Stimulated activated CD8-positive, alpha-beta memory T cell treated with anti-CD3 and anti-CD28 coated beads, Interleukin-7, amount 100 ng/mL, for 48 hours (primary cell): ENCODE measurements at places on chromosomes 5 and 9.

GRCh38 chr9:32581512-32582143 is 8.7 kb upstream of the NDUFB6 start:
- no peak for DNase-seq

DNA sequence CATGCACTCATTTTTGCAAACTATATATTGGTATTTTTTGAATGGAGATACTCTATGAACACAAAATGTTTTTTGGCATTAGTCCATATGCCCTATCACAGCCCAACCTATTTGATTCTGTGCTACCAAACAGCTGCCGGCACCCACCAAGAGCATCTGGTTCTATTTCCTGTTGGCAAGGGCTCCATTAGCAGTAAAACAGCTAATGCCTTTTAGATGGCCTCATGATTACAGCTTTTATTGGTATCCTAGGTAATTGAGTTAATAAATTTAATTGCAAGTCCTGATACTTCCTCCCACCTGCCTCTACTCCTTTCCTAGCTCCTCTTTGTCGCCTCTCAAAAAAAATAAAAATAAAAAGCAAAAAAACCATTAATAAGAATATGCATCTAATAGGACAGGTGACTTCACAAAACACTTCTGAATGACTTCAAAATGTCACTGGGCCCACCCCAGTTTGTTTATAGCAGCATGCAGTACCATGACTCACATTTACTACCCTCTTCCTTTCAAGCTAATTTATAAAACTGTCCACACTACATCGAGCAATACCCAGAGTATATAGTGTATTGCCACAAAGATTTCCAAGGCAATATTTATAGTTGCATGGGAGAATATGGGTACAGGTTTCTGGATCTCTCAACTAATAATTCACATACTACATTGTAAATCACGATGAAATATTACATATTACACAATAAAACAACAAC is 620.4 kb downstream of the SLCO4C1 start:
- DNase-seq = no peak

DNA sequence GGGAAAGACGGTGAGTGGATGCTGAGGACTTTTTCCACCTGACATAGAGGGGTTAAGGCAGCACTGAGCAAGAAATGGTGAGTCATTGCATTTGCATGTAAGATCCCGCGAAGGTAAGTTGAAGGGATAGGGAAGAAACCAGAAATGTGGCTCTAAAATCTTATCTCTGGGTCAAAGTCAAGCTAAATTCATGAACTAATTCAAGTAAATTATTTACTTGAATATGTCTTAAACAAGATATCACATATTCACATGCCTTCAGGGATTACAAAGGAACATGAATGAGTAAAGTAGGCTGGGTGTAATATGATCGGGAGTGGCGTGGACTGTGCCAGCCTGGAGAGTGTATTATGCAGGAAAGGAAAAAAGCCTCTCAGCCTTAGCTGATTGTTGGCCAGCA is 74.4 kb upstream of the EQTN start:
- no peak for DNase-seq

GRCh38 chr9:105198023-105198422 is 46.4 kb upstream of the SLC44A1 start:
- DNase-seq = no peak

DNA sequence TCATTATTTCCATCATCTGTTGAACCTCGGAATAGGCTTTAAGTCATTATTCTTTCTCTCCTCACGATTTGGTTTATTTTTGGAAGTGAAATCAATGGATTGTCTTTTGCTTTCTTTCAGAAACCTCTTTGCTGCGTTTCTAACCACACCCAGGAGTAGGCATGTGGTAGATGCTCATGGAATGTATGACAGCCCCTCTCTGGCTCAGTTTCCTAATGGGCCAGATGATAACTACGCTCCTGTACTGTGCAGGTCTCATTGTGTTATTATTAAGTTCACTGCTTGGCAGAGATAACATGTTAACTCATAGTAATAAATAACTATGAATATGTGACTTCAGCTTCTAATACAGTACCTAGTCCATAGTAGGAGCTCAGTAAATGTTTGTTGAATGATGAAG is 175.5 kb upstream of the KLF4 start:
- no peak for DNase-seq

DNA sequence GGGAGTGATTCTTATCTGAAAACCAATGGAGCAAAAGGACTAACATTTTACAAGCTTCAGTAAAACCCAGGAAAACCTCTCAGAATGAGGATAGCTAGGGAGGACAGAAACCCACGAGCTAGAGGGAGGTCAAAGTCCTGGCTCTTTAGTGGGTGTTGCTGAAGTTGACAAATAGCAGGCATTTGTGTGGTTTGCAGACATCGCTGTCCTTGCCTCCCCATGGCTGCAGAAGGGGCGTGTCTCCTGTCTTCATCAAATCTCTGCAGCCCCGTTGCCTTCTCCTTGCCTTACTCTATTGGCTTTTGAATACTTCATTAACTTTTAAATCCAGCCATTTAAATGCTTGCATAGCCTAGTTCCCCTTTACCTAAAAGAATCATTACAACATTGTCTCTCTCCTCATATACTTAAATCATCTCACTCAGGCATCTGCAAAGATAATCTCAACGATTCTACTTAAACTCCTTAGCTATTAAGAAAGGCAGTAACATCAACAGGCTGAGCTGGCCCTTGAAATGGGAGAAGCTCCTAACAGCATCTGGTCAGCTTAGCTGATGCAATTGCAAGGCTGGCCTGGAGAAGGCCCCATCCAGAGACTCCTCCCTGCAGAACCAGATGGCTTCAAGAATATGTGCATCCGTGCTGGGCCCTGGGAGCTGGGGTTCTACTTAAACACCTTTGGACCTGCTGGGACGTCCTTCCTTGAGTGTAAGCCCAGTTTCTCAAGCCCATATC is 152.8 kb upstream of the TAS2R1 start:
- DNase-seq = no peak

DNA sequence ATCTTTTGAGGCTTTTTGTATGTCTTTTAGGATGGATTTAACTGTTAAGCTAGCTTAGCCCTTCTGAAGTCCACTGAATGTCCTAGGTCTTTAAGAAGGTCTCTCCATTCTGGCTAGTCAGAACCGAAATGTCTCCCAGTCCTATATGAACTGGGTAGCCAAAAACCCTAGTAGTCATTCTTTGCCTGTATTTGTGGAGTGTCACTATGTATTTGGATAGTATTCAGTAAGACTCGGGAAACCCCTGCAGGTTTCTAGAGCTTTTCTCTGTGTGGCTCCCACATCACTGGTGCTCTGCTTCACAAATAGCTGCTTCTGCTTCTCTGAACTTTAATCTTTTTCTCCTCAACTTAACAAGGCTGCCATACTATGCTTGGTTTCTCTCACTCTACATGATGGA is 68.0 kb downstream of the RIC1 start:
- no peak for DNase-seq

DNA sequence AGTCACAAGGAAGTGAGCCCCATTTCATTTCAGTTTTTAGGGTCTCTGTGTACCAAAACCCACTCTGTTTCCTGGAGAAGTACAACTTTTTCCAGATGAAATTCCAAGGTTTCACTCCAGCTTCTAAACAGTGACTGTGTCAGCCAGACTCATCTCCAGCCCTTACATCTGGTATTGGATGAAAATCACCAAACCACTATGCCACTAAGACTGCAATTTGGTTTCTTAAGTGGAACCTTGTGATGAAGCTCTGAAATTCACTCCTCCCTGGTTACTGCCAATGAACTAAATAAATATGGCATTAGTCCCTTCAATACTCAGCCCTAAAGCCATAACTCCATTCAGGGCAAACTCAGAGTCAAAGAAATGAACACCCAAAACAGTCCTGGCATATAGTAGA is 211.2 kb upstream of the DAPK1 start:
- no peak for DNase-seq

GRCh38 chr9:126112135-126112720 is 214.4 kb upstream of the MVB12B start:
- DNase-seq = no peak

- peak; percentile 48 for DNase-seq
These were observed 106.0 kb downstream of the PHF2 start for GRCh38 chr9:93682155-93682968.

- no peak for DNase-seq
These were observed 115.5 kb upstream of the STARD4 start for GRCh38 chr5:111627862-111628261.

GRCh38 chr5:65742565-65743231 is 20.7 kb downstream of the NLN start:
- no peak for DNase-seq

GRCh38 chr5:172454358-172455086 is at the start of gene SH3PXD2B:
Gene SH3PXD2B (minus strand): TSS chr5:172454525. CDS start chr5:172454352, 173 bp downstream.
- DNase-seq = no peak

DNA sequence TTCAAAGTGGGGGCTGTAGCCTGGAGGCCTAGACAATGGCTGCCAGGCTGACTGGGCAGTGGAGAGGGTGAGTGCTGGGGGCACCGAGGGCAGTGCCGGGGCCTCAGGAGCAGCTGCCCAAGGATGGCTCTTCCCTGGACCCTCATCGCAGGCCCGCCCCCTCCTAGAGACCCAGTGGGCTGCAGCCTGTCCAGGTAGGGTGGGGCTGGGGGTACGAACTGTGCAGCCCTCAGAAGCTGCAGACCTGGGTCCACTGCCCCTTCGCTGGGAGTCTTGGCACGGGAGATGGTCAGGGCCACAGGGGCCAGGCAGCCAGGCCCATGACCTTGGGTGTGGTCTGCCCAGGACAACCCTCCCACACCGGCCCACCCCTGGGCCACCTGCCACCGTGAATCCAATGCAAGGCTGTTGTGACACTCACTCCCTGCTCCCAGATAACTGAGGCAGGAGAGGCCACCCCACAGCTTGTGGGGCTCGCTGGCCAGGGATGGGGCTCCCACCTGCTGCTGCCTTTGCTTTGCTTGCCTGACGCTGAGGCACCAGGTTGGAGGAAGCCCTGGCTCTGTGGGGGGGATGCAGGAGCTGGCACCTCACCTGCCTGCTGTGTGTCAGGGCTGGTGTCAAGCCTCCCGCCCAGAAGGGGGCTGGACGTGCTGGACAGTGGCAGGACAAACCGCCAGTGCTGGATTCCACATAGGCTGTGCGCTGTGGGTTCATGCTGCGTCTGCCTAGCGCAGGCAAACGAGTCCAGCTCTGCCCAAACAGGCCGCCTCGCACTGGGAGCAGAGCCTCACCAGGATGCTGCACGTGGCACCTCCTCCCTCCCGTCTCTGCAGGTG is 23.1 kb upstream of the SLC9A3 start:
- DNase-seq = no peak

- no peak for DNase-seq
These were observed 79.4 kb upstream of the DIRAS2 start for GRCh38 chr9:90722071-90722470.

- DNase-seq = no peak
These were observed 8.5 kb downstream of the EXOSC3 start for GRCh38 chr9:37776328-37776727.

GRCh38 chr5:112002376-112002775 is 245.4 kb upstream of the NREP start:
- DNase-seq = no peak
